Activated T-cell treated with anti-CD3 and anti-CD28 coated beads for 4 hours (primary cell): ENCODE measurements at places on chromosomes 5 and 9.

GRCh38 chr9:83006378-83006777, 56.6 kb downstream of the RASEF start:
- DNase-seq, result no peak

DNA sequence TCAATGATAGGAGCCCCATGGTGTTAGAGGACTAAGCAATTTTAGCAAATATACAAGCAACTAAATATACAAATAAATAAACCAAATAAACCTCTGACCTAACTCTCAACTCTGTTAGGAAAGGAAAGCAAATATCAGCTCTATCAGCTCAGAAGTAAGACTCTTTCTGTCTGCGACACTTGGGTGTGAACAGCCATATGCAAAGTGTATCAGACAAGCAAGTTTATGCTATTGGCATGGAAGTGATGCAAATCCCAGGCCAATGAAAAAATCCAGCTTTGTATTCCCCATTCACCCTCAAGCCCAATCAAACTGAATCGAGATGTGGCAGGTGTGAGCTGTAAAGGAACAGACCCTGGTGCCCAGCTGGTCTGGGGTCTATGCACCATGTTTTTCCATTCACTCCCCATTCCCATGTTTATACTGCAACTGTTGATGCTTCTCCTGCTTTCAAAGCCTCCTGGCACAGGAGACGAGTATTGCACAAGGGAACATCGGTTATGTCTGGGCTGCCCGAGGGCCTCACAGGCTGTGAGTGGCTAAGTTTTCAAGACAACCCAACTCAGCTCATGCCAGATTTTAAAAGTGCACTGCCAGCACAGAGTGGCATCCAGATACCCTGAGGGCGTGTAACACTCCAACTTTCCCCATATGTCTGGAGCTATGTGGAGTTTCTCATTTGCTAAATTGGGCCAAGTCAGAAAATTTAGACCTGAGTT, 73.1 kb downstream of the FEM1C start:
- DNase-seq, result no peak

DNA sequence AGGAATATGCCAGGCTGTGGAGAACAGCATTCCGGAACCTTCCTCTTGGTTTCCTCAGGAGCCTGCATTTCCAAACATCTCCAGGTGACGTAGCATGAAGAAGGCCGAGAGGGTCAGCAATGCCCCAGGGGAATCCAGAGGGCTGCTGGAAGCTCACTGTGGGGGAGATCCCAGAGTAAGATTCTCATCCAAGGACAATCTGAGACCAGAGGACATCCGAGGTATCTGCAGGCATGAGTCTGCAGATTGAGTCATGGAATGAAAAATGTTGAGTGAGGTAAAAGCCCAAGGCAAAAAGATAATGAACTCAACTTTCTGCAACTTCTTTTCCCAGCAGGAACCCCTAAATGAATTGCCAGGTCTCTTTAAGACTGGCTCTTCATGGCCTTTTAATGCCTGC, 73.5 kb downstream of the KIF4B start:
- no peak for DNase-seq

- DNase-seq, result no peak
These were observed 358.9 kb downstream of the ARRDC3 start for GRCh38 chr5:91024206-91024605.
